Tibial artery (tissue), 4 donors: ENCODE measurements at places on chromosomes 1 and 21.

DNA sequence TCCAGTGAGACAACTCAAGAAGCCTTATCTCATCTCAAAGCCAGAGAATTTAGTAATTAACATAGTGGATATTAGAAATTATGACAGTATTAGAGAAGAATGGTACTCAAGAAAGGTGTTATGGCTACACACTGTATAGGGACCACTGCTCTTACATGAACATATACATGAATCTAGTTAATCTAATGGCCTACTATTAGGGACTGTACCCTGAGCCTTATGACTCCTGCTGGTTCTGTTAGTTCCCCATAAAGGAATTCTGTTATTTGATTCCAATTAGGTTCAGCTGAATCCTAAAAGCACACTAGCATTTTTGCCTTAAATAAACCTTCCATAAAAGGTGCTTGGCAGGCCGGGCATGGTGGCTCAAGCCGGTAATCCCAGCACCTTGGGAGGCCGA lies 39.7 kb downstream of the EGLN1 start:
- no peak for DNase-seq

GRCh38 chr1:239814306-239814881 lies 277.3 kb upstream of the FMN2 start:
- no peak for DNase-seq

GRCh38 chr1:23568608-23569383 lies 9.5 kb upstream of the ID3 start:
- DNase-seq: peak; percentile 73

DNA sequence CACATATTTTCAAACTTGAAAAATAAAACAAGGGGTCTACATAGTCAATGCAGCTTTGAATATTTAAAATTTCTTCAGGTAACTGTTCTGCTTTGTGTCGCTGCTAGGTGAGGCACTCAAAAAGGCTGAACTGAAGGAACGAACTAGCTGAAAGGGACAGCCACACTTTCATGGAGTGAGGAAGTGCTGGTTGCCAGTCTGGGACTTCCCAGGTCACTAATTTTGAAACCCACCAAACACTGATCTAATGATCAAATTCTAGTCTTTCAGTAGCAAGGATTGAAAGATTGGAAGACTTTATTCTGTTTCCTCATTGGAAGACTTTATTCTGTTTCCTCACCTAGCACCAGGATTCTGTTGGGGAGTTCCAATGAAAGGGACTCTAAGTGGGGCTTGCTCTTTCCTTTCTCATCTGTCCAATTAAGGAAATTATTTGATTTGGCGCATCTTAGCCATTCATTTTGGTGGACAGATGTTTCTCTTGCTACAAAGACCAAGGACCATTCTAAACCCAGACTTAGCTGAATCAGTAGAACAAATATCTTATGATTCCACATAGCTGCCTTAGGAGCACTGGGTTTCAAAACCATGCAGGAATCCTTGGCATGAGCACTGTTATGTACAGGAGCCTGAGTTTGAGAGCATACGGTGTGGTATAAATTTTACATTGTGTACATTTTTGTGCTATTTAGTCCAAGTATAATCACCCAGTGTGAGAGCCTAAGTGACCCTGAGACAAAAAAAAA lies 10.9 kb upstream of the ARID1A start:
- no peak for DNase-seq

DNA sequence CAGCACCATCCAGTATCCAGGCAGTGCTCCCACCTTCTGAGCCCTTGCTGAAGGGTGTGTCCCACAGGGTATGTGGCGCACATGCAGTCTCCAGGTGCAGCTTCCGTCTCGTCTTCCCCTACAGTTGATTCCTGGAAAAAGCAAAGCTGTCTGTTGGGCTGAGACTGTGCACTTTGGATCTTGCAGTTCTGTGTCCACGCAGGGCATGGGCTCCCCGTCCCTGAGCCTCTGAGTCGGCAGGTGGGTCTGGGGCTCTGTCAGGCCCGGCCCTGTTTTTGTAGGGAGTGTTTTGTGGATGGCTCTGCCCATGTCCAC lies 32.8 kb downstream of the SNAP47 start:
- DNase-seq: no peak

GRCh38 chr1:230796626-230797025 lies 49.4 kb downstream of the CAPN9 start:
- DNase-seq: no peak

DNA sequence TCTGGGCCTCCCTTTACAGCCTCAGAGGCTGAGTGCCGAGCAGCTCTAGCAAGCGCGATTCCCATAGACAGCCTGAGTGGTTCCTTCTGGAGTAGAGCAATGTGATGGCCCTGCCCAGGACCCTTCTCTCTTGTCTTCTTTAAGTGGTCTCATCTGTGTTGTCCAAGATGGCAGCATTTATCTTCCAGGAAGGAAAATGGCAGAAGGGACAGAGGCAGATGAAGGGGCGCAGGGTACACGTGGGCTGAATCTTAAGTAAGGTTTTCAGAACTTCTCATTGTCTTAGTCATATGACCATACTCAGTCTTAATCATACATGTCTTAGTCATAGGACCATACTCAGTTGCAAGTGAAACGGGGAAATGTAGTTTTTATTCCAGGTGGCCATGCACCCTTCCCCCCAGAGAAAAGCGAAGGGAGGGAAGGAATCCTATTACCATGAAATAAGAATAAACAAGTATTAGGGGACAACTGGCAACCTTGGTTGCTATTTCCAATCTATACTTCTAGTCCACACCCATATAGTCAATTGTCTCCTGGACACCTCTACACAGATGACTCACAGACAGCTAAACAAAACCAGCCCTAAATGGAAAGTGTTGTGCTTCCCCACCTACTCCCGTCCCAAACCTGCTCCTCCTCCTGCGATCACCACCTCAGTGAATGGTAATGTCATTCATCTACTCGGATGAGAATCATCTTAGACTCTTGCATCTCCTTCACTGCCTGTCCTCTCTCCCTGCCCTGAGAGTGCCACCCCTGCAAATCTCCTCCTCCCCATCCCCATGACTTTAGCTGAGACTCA lies 13.3 kb downstream of the OVAAL start:
- no peak for DNase-seq

- peak; percentile 52 for DNase-seq
These were observed 7.3 kb downstream of the SH3BGRL3 start for GRCh38 chr1:26287033-26287711.

DNA sequence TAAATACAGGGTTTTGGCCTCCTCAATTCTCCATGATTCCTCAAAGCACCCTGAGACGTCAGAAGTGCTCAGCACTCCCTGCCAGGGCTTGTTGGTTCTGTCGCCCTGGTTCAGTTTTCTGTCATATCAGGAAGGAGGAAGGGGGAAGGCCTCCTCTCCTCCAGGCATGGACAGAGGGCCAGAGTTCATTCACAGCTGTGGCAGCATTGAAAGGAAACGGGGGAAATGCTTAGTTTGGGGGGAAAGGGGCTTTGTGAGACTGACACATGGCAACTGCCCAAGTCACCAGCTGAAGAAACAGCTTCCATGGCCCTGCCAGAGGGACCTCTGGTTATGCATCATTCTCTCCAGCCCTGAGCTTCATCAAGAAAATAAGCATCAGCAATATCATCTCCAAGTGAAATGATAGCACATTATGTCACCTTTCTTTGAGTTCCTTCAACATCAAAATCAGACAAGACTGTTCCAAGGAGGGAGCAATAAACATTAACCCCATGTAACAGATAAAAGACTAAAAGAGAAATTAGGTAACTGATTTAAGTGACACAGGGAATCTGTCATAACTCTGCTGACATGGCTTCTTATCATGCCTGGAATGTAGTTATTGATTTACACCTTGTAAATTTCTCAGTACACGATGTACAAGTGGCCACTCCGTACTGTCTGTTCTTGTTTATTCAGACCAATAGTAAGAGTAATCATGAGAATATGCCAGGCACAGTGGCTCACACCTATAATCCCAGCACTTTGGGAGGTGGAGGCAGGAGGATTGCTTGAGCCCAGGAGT lies 103.2 kb upstream of the SLC25A33 start:
- no peak for DNase-seq

DNA sequence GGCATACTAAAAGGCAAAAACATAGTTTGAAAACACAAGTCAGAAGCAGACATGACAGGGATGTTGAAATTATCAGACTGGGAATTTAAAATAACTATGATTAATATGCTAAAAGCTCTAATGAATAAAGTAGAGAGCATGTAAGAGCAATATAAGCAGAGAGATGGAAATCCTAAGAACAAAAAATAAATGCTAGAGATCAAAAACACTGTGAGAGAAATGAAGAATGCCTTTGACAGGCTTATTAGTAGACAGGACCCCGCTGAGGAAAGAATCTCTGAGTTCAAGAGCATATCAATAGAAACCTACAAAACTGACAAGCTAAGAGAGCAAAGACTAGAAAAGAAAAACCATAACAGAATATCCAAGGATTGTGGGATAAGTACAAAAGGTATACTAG lies 93.9 kb downstream of the MPZL1 start:
- DNase-seq: no peak

- DNase-seq: no peak
These were observed 43.7 kb upstream of the PTGFR start for GRCh38 chr1:78447086-78447485.

- no peak for DNase-seq
These were observed 32.7 kb downstream of the OR13G1 start for GRCh38 chr1:247646867-247647266.

GRCh38 chr1:11678442-11678841 lies 2.5 kb downstream of the MAD2L2 start:
- DNase-seq: no peak

DNA sequence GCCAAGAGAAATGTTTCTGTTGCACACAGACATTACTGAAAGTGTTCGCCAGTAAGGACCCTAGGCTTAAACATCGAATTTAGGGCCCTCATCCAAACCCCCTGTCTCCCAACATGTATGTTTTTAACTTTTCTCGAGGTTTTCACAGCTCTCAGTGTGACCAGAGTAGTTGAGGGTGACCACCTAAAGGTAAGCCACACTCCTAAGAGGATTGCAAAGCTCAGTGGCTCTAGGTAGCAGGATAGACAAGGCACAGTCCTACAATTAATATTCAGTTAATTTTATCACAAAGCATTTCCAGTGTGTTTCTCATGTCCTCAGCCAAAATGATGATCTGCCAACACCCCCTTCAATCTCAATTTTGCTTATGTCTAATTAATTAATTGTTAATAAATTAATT lies 695 bp upstream of the ALG14 start:
- no peak for DNase-seq

- DNase-seq: peak; percentile 49
These were observed 893 bp downstream of the RCC2 start for GRCh38 chr1:17438318-17439249.

DNA sequence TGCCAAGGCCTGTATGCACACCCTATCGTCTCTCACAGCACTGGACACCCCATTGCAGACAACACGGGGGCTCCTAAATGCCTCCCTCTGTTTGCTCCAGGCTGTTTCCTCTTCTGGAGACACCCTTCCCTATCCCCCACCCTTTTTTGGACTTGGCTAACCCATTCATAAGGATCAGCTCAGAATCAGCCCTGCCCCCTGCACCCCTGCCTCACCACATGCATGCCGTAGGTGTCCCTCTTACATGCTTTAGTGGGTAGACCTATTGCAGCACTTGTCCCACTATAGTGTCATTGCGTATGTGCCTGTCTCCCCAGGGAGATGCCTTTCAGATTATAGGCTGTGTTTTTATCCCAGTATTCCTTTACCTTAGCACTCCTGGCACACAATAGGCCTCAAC lies 30.9 kb downstream of the OPTC start:
- DNase-seq: no peak

DNA sequence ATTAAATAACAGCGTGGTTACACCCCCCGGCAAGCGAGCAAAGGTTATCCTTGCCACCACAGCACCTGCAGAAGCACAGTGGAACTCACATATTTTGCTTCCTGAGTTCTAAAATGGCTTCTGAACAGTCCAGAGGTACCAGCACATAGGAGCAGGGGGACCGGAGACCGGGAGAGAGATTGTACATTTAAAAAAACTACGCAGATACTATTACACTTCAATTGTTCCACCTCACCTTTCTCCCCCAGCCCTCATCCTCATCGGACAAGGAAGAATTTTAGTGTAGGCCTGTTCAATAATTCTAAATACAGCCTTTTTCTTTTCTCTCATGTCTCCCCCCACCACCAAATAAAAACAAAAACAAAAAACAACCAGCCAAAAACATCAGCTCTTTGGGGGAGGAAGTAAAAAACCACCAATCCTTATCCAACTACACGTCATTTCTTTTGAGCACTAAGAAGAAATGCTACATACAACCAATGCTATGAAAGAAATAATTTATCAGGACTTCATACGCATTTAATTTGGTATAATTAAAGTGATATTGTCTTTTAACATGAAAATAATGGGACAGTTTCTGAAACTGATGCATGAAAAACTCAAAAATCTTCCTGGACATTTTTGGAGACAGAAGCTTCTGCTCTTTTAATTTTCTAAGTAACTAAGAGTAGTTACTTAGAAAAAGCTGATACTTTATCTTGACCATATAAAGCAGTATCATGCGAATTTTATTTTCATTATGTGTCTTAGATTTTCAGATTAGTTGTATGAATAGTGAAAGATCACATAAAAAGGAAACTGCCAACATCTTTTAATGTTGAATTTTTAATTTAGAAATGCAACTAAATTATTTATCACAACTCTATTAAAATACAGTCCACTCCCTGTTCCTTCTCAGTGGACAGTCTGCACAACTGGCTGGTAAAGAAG lies 9.1 kb downstream of the CDKN2C start:
- no peak for DNase-seq

DNA sequence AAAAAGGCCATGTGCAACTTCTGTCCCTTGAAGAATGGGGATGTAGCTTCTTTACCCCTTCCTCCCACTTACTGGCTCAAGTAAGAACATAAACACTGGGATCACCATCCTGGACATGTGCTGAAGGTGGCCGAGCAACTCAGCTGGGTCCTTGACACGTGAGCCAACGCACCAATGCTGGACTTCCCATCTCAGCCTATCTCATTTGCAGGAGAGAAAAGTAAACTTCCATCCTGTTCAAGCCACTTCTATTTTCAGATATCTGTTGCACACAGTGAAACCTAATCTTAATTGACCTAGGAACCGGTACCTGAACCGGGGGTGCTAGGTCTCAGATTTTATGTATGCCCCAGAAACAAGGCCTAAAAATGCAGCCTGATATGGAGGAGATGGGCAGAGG lies 75.3 kb downstream of the HLCS start:
- no peak for DNase-seq

DNA sequence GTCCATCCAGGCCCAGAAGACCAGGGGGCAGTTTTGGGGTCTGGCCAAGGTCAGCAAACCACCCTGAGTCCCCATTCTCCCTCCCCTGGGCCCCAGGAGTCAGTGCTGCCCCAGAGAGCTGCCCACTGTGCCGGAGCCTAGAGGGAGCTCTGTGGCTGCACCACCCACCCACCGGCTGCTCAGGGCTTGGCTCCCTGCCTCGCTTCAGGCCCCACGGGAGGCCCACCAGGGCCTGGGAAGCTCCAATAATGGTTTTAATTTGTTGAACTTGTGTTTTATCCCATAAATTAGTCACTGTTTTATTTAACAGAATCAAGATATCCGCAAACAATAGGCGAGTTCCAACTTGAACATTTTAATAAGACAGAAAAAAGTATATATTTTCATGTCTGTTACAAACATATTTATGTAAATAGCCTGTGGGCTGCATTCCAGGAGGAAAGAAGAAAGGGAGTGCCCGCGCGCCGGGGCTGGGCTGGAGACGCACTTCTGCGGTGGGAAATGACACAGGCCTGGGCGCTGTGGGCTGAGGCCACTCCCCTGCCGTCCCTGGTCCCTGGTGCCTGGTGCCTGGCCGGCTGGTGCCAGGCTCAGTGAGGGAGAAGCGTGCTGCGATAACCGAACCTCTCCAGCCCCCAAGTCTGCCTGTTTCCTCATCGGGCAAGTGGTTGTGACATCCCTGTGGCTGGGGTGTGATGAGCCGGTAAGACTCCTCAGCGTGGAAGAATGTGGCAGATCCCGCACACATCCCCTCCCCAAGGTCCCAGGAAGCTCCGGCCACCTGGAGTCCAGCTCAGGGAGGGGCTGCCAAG lies 160.5 kb downstream of the PEX14 start:
- DNase-seq: peak; percentile 48
